ENCODE measurements at places on chromosomes 12 and 14. TPM values are rescaled to one million over a fixed set of nuclear protein-coding genes. Genes with fewer than 3 reads are reported as not detected.

DNA sequence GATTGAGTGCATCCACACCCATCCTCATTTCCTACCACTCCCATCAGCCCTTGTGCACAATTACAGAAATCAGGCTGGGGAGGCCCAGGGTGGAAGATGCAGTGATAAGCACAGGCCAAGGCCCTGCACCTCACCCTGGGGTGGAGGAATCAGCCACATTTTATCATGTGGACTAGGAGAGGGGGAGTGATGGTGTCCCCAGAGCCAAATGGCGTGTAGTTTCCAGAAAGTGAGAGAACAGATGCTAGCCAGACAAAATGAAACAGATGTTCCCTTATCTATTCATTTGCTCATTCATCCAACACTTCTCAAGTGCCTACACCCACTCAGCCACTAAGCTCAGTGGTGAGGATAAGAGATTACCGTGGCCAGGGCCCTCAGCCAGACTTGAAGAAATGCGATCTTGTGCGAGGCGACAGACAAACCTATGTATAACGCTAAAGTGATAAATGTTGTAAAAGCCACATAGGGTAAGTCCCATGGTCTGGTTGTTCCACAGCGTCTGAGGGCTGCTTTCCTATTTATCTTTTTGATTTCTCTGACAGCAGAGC is 93.6 kb downstream of the STAB2 start:
- peak; percentile 36 for DNase-seq

GRCh38 chr14:104115131-104115600 is 23.2 kb upstream of the KIF26A start:
- DNase-seq, result no peak

Gene RPGRIP1
- polyA plus RNA-seq, result 0.53 TPM

DNA sequence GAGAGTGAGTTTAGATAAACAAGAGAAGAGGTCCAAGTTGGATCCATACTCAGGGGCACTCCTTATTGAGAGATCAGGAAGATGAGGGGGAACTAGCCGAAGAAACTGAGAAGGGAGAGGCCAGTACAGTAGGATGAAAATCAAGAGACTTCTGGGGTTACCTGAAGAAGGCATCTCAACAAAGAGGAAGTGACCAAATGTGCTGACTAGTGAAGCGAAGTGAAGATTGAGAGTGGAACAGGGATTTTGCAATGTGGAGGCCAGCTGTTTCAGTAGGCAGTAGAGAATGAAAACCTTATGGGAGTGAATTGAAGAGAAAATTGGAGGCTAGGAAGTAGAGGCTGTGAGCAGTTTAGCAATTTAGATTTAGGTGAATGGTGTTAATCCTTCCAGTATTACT is 153.0 kb downstream of the SYNE2 start:
- DNase-seq, result no peak

- no peak for DNase-seq
Measured at GRCh38 chr12:25764892-25765291, 193.6 kb upstream of the RASSF8 start.

DNA sequence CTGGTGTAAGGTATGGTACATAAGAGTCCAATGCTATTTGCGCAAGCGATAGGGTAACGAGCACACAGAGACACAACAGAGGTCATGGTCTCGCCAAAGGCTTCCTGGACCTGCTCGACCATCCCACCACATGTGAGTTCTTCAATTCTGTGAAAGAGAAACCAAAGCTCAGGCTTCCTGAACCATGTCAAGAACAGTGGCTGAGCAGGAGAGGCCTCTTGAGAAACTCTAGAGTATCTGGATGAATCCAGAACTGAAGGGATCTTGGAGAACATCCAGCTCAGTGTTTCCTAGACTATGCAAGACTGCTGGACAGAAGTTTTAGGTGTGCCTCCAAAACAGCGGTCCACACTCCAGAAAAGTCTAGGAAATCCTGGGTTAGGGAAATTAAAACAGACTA is 114.5 kb downstream of the TRAFD1 start:
- DNase-seq, result no peak

Gene COCH
- polyA plus RNA-seq, result 4.7 TPM

DNA sequence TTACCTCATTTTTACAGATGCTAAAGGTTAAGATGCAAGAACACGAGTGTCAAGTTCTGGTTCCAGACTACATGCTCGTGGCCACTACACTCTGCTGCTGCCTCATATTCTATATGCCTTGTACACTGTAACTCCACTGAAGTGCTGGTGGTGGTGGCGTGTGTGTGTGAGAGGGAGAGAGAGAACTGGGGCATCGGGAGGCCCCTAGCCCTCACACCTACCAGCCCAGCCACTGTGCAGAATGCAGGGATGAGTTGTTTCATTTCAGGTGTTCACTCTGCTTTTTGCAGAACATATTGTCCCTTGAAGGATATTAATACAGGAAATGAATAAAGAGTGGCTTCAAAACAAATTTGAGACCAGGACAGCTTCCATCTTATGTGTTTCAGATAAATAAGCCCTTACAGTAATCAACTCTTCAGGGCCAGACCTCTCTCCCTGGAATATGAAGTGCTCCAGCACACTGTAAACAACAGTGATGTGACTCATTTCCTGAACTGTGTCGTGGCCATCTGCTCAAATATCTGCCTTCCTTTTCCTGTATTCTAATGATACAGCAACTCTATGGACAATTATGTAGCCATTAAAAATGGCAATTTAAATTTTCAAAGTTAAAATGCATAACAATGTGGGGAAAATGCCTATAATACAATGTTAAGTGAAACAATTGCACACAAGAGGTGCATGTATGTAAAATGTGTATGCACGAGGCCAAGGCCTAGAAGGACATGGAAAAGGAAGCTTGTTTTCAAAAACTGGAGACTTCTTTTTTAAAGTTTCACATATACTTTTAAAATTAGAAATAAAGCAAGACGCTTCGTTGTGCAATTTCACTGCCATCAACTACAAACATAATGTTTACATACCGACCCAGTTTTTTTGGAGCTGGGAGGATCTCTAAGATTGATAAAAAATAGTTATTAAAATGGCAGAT is 215.4 kb downstream of the PELI2 start:
- DNase-seq, result no peak

DNA sequence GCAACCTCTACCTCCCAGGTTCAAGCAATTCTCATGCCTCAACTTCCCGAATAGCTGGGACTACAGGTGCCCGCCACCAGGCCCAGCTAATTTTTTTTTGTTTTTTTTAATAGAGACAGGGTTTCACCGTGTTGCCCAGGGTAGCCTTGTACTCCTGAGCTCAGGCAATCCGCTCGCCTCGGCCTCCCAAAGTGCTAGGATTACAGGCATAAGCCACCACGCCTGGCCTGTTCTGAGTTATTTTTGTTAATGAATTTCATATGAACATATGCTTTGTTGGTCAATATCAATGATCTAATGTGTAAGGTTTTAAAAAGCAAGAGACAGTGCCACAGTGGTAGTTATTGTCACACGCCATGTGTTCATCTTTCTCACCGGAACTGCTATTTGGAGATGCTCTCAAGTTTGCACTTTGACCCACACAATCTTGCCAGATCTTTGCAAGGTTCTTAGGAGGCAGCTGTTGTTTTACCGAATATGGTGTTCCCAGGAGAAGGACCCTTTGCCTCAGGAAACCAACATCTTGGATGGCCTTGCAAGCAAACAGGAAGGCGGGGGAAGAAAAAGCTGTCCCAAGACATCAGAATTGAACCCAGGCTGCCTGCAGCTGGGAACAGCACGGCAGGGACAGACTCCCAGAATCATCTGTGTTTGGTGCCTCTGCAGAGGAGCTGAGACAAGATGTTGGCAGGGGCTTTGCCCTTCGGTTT is 30.0 kb downstream of the GALNT16 start:
- no peak for DNase-seq

Gene RAB2B
- 16.7 TPM for polyA plus RNA-seq

GRCh38 chr12:91732086-91732485 is 413.6 kb downstream of the BTG1 start:
- no peak for DNase-seq

Gene PLEKHA5
- polyA plus RNA-seq, result 17.3 TPM

Gene TMTC1
- polyA plus RNA-seq, result 70.4 TPM

- no peak for DNase-seq
Measured at GRCh38 chr14:74836251-74836960, 39.5 kb downstream of the PROX2 start.

GRCh38 chr12:100833282-100833681 is 38.7 kb downstream of the ANO4 start:
- no peak for DNase-seq

DNA sequence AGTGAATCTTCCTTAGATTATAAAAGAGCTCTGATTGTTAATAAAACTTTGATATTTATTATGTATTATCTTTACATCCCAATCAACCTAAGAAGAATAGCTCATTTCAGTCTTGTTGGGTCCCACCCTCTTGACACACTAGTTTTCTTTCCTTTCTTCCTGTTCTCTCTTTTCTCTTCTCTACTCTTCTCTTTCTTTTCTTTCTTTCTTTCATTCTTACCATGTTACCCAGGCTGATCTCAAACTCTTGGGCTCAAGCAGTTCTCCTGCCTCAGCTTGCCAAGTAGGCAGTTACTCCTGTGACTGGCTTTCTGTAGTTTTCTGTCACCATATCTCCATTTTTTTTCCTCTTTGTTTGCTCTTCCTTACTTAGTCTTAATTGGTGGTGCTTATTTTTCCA is 177.8 kb downstream of the MIPOL1 start:
- no peak for DNase-seq

DNA sequence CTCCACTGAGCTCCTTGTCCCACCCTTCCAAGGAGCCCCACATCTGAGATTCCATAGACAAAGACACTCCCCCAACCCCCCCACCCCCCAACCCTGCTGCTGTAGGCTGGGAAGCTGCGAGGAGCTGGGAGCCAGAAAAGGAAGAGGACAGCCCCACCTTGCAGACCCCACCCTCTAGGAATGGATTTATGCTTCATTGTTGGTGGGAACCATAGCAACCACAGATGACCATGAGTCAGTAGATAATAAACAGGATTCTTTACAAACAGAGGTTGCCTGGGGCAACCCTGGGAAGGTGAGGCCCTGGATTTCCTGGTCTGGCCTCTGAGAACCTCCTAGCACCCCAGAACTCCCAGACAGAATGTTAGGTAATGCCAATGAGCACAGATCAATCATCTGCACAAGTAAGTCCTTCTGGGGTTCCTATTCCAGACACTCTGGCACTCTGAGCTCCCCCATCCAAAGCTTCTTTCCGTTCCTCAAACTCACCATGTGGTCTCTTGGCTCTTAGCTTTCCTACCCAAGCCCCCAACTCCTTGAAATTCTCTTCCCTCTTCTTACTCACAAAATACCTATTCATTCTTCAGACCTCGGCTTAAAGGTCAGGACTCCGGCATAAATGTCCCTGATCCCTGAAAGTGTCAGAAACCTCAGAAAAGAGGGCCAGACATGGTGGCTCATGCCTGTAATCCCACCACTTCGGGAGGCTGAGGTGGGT is 15.2 kb upstream of the PLEKHG6 start:
- DNase-seq, result peak; percentile 53

DNA sequence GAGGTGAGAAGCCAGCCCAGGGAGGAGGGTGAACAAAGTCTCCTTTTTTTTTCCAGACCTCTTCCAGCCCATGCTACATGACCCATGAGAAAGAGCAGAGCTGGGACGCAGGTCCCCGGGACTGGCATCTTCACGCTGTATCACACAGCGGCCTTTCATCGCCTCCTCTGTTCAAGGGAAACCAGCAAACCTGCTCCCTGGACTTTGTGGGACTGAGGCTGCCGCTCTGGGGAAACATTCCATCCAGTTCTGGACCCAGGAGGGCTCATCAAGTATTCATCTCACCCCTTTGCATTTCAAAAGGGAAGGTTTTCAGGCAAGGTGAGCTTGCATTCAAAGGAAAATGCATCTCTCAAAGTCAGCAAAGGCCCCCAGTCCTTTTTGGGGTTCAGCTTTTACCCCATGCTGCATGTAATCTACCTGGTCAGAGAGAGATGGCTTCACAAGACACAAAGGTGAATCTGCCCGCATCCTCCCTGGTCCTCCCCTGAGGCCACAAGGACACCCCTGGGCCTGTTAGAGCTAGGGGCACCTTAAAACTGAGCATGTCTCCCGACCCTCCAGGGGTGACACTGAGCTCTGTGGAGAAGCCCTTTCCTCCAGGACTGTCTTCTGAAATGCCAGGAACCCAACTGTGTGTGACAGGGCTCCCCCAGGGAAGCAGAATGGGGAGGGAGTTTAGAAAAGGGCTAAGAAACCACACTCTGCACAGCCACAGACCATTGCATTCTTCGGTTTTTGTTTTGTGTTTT is 21.2 kb upstream of the MEG3 start:
- no peak for DNase-seq

DNA sequence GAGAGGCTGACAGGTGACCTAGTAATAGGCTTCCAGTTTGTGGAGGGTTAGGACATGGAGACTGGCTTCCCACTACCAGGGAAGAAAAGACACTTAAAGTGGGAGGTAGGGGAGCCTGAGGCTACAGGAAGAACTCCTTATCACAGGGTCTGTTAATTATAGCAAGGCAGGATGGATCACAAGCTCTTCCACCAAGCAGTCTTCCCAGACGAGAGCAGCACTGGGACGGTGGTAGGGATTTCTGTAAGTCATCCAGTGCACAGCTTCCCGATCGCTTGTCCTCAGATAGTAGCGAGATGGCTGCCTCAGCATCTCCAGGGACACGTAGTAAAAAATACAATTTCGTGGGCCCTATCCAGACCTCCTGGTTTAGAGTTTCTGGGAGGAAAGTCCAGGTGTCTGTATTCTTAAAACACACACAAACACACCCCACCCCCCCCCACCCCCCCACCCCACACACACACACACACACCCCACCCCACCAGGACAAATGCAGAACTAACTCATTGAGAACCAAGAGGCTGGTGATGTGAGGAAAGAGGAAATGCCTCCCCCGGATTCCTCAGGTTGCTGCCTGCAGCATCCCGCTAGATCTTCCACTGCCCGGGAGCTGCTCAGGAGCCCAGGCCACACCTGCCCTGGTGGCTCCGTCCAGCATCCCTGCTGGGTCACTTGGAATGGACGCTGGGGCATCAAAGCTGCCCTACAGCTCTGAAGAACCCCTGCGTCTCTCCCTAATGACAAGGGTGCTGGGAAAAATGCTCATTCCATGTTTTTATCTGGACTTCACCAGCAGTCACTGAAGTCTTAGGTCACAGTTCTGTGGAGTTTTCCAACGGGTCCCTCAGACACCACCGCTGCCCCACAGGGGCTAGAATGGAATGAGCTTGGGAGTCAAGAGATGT is 307.2 kb downstream of the CACNA1C start:
- no peak for DNase-seq

DNA sequence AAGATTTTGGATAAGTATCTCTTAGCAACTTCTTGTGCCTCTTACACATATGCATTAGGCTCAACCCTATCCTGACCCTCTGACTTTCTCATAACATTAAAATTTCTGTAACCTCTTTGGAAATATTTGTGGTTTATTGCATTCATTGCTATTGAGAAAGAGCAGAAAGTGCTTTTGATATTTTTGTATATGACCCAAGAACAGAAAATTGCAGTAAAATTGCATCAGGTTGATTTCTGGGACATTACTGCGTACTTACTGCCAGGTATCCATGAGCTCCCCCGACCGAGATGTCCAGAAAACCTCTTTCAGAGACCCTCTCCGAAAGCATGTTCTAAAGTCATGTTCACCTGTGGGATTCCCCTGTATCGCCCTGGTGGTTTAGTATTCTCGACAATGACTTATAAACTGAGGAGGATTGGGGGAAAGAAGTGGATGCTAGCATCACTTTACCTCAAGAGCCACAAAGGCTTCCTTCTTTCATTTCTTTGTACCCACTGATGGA is 14.5 kb upstream of the IL22 start:
- no peak for DNase-seq

GRCh38 chr12:63918800-63919300 is 74.3 kb downstream of the SRGAP1 start:
- DNase-seq, result no peak
